ENCODE measurements at places on chromosomes 1 and 21.

- DNase-seq = no peak
These were observed 50.1 kb downstream of the PBX1 start for GRCh38 chr1:164609089-164609488.

GRCh38 chr1:94045465-94046056 lies 75.4 kb downstream of the ABCA4 start:
- peak; percentile 86 for DNase-seq

GRCh38 chr21:35035581-35035980 lies 13.5 kb downstream of the RUNX1 start:
- no peak for DNase-seq

- DNase-seq = no peak
These were observed 101.9 kb upstream of the SLC45A1 start for GRCh38 chr1:8216005-8216404.

DNA sequence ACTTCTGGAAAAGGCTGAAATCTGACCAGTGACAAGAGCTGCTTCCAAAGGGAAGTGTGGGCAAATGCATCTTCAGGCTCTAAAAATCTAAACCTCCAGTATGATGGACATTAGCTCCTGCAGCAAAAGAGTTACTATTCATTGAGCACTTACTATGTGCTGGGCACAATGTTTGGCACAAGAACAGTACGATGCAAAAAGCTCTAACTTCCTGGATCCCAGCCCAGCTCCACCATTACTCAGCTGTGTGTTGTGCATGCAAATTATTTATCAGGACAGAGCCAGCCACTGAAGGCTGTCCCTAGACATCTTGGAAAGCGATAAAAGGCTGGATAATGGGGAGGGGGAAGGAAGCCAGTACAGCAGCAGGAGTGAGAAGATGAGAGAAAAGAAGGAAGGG lies 143.5 kb downstream of the ELAVL4 start:
- no peak for DNase-seq

GRCh38 chr21:36023092-36023480 lies 37.2 kb downstream of the SETD4 start:
- DNase-seq = no peak

- DNase-seq = no peak
These were observed 108.1 kb downstream of the ATG4C start for GRCh38 chr1:62891956-62892562.

GRCh38 chr1:32128964-32129363 lies 21.1 kb downstream of the KPNA6 start:
- DNase-seq = no peak
